ENCODE measurements at places on chromosomes 2 and 18.

GRCh38 chr2:38446906-38447561, 70.0 kb upstream of the ATL2 start:
- no peak for DNase-seq

DNA sequence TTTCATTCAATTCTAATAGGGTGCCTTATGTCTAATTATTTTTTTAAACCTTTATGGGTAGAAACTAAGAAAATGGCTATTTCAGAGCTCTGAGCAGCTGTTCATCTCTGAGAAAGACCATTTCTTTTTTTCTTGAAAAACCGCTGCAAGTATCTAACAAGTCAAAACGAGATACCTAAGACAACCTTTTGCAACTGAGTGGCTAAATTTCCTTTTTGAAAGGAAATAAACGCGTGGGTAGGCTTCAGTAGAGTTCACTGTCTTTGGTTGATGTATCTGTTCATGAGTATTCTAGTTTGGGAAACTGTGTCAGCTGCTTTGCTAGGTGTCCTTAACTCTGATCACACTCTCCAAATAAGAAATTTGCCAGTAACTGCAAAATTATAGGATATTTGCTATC, 104.3 kb upstream of the LINC00305 start:
- no peak for DNase-seq

- DNase-seq, result no peak
Measured at GRCh38 chr18:26086959-26087358, 3.5 kb downstream of the SS18 start.

GRCh38 chr2:240579071-240579762, 7.3 kb upstream of the CAPN10 start:
- DNase-seq, result no peak

GRCh38 chr18:73043211-73043610, 175.4 kb upstream of the NETO1 start:
- DNase-seq, result peak; percentile 90

GRCh38 chr2:1806254-1806653, 61.9 kb upstream of the PXDN start:
- DNase-seq, result no peak

DNA sequence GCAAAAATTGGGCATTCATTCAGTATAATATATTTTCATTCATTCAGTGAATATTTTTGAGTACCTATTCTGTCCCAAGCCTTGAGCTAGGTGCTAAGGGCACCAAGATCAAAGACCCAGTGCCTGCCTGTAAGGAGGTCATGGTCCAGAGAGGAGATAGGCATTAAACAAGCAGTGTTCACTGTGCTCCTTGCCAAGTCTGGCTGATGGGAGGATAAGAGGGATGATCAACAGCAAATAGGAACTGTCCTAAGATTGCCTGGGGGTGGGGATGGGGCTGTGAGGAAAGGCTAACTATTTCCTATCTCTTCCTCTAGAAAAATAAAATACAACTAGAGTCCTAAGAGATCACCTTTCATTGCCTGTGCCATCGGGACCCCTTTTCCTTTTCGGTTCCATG, 60.4 kb downstream of the SETBP1 start:
- no peak for DNase-seq

All from NCI-H2171 treated with DMSO at 0.1 percent for 48 hours (cell line).